ENCODE measurements at places on chromosomes 3 and 15. TPM values are rescaled to one million over a fixed set of nuclear protein-coding genes. Genes with fewer than 3 reads are reported as not detected.

DNA sequence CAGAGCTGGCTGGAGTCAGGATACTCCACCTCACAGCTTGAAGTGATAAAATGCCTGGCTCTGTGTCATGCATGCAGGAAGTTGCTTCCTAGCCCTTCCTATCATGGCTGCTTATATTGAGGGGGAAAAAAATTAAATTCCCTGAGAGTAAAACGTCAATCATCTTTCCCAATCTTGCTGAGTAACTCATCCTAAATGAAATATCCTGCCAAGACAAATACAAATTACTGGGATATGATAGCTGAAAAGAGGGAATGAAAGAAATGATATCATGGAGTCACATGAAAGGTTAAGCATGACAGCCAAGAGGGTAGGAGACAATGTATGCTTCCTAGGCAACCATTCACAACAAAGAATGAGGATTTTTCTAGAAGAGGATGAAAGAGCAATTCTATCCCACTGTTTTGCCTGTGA, 110.6 kb downstream of the ABI3BP start:
- peaks cover 6% of the 10 kb centered on the region for H3K4me1 ChIP-seq
- peak; percentile 52 for DNase-seq
- H3K4me3 ChIP-seq, result no peak overlapping the region
- no peaks in the 10 kb centered on the region for H3K27me3 ChIP-seq
- no peaks in the 10 kb centered on the region for H3K36me3 ChIP-seq

GRCh38 chr3:143234526-143234925, 115.0 kb downstream of the CHST2 start:
- H3K4me3 ChIP-seq, result no peak overlapping the region
- DNase-seq, result no peak
- H3K27ac ChIP-seq, result no peak overlapping the region
- H3K27me3 ChIP-seq, result no peaks in the 10 kb centered on the region
- no peaks in the 10 kb centered on the region for H3K4me1 ChIP-seq

C3orf85 gene
- not detected for total RNA-seq

CCDC54 gene
- not detected for total RNA-seq

GRCh38 chr3:169966951-169967915, 626 bp downstream of the SEC62 start:
- H3K36me3 ChIP-seq, result peaks cover 4% of the 10 kb centered on the region
- peak; percentile 39 for DNase-seq
- H3K4me3 ChIP-seq, result peak overlapping the region; percentile 68
- H3K4me1 ChIP-seq, result peaks cover 23% of the 10 kb centered on the region
- no peaks in the 10 kb centered on the region for H3K27me3 ChIP-seq

- peaks cover 19% of the 10 kb centered on the region for H3K36me3 ChIP-seq
- no peaks in the 10 kb centered on the region for H3K4me1 ChIP-seq
- H3K27me3 ChIP-seq, result no peaks in the 10 kb centered on the region
- DNase-seq, result peak; percentile 78
Measured at GRCh38 chr15:89898614-89899294, 5.0 kb upstream of the AP3S2 start.

DNA sequence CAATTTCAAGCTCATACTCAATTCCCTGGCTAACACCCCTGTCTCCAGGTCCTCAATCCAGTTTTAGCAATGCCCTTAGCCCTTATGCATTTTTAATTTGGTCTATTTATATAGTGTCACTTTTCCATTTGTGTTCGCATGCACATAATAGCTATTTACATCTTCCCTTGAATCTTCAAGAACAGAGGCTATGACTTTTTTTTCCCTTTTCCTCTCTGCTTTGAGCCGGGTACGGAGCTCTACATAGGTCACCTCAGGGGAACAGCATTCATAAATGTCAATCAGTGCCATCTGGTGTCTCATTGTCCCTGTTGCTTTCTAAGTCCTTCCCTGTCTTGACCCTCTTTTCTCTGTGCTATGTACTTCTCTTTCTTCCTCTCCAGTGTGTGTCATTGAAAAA, 26.5 kb upstream of the ACTC1 start:
- no peaks in the 10 kb centered on the region for H3K36me3 ChIP-seq
- no peak for DNase-seq
- no peak overlapping the region for H3K4me3 ChIP-seq

DNA sequence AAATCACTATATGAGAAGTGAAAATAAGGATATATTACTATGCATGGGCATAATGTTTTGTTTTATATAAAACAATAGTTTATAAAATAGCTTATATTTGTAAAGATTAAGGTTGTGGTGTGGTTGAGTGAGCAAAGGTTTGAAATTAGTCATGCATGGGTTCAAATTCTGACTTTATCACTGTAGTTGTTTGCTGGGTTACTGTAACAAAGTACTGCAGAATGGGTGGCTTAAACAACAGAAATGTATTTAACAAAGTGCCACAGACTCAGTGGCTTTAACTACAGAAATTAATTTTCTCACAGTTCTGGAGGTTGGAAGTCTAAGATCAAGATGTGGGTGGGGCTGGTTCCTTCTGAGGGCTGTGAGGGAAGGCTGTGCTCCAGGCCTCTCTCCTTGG, 184.8 kb upstream of the THRB start:
- no peaks in the 10 kb centered on the region for H3K36me3 ChIP-seq
- H3K27me3 ChIP-seq, result no peaks in the 10 kb centered on the region
- H3K4me1 ChIP-seq, result peaks cover 20% of the 10 kb centered on the region
- H3K27ac ChIP-seq, result no peak overlapping the region

GRCh38 chr3:5709714-5710113, 522.2 kb downstream of the EDEM1 start:
- no peak for DNase-seq
- no peaks in the 10 kb centered on the region for H3K27me3 ChIP-seq
- H3K4me1 ChIP-seq, result peaks cover 6% of the 10 kb centered on the region
- no peaks in the 10 kb centered on the region for H3K36me3 ChIP-seq

ST8SIA2 gene
- total RNA-seq, result not detected

GRCh38 chr3:24037971-24038370, 92.9 kb downstream of the NR1D2 start:
- H3K4me3 ChIP-seq, result no peak overlapping the region
- H3K27me3 ChIP-seq, result no peaks in the 10 kb centered on the region
- no peaks in the 10 kb centered on the region for H3K36me3 ChIP-seq
- no peak for DNase-seq
- H3K4me1 ChIP-seq, result no peaks in the 10 kb centered on the region

- peaks cover 55% of the 10 kb centered on the region for H3K27me3 ChIP-seq
- no peak overlapping the region for H3K4me3 ChIP-seq
- no peaks in the 10 kb centered on the region for H3K4me1 ChIP-seq
- H3K36me3 ChIP-seq, result no peaks in the 10 kb centered on the region
Measured at GRCh38 chr3:94373456-94373855, 310.6 kb downstream of the NSUN3 start.

ITGA11 gene
- not detected for total RNA-seq

CLSTN2 gene
- not detected for total RNA-seq

CHRD gene
- not detected for total RNA-seq

ANKRD34C gene
- not detected for total RNA-seq

C15orf62 gene
- total RNA-seq, result 0.52 TPM

Measured in MCF 10A (cell line).